Stimulated activated CD8-positive, alpha-beta memory T cell treated with anti-CD3 and anti-CD28 coated beads, Interleukin-4, amount 100 ng/mL, for 1 hour (primary cell): ENCODE measurements at places on chromosomes 2 and 18.

GRCh38 chr2:128485761-128486639 is 167.3 kb upstream of the HS6ST1 start:
- DNase-seq, result no peak

- no peak for DNase-seq
Measured at GRCh38 chr2:166516712-166517303, 22.8 kb upstream of the SCN7A start.

GRCh38 chr2:46548521-46549144 is 69.3 kb downstream of the TMEM247 start:
- no peak for DNase-seq

DNA sequence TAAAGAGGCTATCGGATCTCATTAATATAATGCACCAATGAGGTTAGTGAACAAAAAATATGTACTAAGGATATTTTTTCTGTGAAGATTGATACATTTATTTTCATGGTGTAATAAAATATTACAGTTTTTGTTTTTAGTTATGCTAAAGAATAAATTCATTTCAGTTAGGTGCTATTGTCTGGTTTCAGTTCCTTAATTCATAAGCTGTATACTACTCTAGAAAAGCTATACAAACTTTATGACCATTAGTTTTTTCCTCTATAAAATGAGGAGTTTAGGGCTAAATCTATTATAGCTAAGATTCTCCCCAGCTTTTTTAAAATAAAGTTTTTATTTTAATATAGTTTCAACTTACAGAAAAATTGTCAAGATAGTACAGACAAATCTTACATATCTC is 1311.7 kb upstream of the NXPH2 start:
- no peak for DNase-seq

GRCh38 chr2:154914561-154914960 is 216.1 kb downstream of the KCNJ3 start:
- DNase-seq, result no peak

GRCh38 chr18:62763101-62763521 is 47.8 kb downstream of the PHLPP1 start:
- DNase-seq, result no peak

GRCh38 chr2:119550346-119550745 is 6.1 kb downstream of the CFAP221 start:
- no peak for DNase-seq

GRCh38 chr18:5451150-5451549 is 92.6 kb downstream of the EPB41L3 start:
- DNase-seq, result no peak

DNA sequence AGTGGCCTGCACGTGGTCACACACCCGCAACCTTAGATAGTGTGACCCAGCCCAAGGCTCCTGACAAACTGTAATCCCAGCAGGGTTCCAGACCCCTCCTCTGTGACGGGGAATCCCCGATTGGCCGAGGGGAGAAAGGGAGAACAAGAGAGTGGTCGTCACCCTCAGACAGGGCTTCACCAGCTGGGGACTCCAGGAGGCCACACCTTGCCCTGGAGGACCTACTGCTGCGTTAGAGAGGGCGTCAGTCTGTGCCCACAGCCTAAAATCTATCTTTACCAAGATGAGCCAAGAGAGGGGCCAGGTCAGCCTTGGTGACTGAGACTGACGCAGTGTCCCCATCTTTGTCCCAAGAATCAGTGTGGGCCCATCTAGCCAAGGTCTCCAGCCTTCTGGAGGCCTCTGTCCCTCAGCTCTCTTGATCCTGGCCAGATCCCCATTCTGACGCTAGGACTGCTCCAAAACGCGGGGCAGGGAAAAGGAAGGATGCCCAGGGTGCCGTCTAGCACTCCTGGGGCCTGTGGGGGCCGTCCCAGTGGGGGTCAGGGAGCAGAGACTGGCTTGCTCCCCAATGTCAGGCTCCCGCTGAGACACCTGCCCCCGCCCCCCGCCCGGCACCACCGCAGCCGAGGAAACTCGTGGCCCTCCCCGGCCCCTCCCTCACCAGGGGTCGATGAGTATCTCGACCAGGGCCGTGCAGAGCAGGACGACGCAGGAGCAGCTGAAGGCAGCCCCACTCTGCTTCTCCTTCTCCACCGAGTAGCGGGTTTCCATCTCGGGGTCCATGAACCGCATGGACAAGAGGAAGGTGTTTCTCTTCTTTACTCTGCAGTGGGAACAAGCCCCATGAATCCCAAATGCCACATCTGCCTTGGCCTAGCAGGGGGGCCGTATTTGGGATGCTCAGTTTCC is 40.9 kb downstream of the CENPO start:
- no peak for DNase-seq

GRCh38 chr2:74831693-74832530 is 2.0 kb upstream of the HK2 start:
- DNase-seq, result no peak

DNA sequence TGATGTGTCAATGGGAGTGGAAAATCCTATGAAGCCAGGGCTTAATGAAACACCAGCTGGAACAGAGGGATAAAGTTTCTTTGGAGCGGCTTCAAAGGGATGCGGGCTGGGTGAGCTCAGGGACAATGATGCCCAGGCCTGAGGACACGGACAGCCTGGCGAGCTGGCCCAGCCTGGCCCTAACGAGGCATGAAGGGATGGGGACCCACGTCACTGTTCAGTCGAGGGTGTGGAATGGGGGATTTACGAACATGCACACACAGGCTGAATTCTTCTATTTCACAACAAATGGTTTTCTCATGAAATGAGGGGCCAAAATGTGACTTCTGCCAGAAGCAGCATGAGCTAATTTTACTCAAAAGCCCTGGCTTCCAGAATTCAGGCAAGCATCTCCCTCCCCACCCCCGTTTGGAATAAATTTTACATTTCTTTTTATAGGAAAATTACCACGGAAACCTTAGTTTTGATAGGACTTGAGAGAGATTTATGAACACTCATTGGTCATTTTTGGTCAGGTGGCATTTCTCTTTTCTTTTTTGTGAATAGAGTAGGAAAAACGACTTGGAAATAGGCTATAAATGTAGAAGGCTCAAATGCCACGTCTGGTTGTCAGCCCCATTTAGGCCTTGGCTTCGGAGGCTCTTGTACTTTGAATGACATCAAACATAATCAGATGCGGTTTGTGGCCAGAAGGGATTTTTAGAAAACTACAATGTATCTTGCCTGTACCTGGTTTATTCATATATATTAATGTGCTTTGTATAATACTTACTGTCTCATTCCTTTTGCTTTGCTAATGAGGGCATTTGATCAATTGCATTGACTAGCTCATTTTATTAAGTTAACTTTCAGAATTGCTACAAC is 893.8 kb upstream of the CELF4 start:
- no peak for DNase-seq

- DNase-seq, result no peak
Measured at GRCh38 chr2:207746131-207746530, 23.6 kb downstream of the FZD5 start.

DNA sequence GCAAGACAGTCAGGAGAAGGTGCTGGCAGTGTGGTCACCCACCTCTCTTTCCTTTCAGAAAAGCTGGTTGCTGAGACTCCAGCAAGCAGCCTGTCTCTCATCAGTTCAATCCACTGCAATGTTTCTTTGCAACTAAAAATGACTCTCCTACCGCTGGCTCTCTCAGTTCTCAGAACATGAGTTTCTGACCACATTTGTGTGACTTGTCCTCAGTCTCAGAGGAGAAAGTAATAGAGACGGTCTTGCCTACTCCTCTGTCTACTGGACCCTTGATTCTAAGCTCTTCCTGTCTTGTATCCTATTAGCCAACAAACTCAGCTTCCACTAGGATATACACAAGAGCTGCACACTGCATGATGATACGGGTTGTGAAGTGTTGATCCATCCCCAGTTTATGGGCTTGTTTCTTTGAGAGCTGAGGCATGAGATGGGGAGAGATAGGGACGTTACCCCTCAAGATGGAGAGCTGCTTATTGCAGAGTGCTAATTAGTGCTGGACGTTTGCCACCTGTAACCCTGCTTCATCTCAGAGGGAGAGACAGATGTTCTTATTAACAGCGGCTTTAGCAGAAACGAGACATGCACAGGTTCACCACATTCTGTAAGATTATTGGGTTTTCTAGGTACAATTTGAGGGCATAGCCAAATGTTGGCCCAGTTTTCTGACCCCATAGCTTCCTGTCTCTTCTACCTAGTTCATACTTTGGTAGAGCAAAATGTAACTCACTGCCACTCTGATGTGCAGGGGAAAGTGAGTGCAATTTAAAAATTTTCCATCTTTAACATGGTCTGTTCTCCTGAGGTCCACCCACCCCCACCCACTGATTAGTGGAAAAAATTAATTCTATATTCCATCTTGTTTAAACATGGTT is 32.4 kb upstream of the YWHAQ start:
- no peak for DNase-seq

- no peak for DNase-seq
Measured at GRCh38 chr2:62054029-62054791, 141.7 kb upstream of the B3GNT2 start.
